ENCODE measurements at places on chromosomes 7 and 10.

GRCh38 chr7:95871075-95871848 lies 98.9 kb downstream of the DYNC1I1 start:
- no peak for DNase-seq

DNA sequence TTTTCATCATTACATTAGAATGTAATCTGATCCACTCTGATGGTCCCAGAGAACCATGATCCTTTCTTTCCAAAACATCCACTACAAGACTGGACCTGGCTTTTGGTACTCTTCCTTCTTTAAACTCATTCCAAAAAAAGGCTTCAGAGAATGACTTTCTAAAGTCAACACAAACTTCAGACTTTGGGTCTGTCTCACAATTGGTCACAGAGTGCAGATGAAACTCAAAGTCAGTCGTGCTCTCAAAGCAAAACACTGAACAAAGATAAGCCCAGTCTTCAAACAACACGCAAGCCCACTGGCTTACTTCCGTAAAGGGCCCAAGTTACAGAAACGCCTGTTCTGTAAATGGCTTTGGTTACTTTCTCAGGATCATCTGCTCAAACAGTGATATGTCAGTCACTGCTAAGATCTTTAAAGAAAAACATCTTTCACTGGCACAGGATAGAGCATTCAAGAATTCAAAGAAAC lies 250.9 kb upstream of the MKLN1 start:
- DNase-seq: no peak

DNA sequence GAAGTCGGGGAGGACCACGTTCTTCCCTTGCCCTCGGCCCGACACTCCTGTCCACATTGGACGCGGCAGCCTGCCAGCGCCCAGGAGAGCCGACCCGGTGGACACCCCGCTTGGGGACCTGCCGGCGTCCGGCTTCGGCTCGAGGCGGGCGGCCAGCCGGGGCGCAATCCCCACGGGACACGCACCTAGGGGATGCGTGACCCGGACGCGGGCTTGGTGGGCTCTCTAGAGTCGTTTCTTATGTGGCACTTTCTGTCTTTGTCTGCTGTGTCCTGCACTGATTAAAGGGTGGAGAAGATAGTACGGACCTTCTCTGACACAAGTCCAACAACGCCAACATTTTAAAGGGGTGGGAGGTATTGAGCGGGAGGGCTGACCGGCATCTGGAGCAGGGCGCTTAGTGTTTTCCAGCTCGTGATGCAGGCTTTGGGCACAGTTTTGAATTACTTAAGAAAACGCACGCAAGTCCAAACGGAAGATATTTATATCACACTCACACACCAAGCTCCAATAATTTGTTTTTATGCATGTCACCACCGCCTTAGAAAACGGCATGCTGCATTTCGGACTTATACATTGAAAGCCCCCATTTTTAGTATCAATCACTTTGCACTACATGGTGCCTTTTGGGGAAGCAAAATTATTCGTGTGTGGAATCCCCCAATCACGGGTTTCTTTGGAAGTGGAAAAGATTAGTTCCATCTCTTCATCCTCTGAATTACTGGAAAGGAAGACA lies 3.9 kb upstream of the SPAG6 start:
- DNase-seq: peak; percentile 16

GRCh38 chr7:140051820-140052219 lies 10.9 kb downstream of the PARP12 start:
- DNase-seq: no peak

DNA sequence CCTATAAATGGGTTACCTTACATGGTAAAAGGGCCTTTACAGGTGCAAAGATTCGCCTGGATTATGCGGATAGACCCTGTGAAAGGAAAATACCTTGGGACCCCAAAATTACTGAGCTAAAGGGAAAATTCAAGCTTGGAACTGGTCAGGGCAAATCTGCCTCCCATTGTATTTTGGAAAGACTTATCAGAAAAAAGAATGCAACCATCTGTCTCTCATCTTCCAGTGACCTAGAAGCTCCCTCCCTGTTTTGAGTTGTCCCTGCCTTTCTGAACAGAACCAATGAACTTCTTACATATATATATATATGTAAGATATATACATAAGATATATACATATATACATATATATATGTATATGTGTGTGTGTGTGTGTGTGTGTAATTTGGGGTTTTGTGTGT lies 583.8 kb downstream of the CALN1 start:
- no peak for DNase-seq

DNA sequence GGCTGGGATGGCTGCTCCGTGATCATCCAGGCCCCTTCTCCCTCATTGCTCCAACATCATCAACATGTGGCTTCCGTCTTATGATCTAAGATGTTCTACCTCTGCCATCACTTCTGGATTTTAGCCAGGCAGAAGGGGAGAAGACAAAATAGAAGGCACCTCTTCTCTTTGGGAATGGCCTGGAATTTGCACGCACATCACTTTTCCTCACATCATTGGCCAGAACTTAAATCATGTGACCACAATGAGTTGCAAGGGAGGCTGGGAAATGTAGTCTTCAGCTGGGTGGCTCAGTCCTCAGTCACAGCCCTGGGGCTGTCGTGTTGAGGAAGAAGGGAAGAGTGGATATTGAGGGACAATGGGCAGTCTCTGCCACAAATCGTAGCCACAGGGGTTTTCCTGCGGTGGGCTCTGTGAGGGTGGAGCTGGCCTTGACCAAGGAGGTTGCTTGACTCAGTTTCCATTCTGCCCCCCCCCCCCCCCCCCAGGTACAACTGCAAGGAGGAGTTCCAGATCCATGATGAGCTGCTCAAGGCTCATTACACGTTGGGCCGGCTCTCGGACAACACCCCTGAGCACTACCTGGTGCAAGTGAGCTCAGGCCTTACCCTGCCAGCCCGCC lies 50.3 kb downstream of the PALD1 start:
- no peak for DNase-seq

GRCh38 chr10:79349072-79349491 lies 1.8 kb downstream of the PPIF start:
- DNase-seq: no peak

DNA sequence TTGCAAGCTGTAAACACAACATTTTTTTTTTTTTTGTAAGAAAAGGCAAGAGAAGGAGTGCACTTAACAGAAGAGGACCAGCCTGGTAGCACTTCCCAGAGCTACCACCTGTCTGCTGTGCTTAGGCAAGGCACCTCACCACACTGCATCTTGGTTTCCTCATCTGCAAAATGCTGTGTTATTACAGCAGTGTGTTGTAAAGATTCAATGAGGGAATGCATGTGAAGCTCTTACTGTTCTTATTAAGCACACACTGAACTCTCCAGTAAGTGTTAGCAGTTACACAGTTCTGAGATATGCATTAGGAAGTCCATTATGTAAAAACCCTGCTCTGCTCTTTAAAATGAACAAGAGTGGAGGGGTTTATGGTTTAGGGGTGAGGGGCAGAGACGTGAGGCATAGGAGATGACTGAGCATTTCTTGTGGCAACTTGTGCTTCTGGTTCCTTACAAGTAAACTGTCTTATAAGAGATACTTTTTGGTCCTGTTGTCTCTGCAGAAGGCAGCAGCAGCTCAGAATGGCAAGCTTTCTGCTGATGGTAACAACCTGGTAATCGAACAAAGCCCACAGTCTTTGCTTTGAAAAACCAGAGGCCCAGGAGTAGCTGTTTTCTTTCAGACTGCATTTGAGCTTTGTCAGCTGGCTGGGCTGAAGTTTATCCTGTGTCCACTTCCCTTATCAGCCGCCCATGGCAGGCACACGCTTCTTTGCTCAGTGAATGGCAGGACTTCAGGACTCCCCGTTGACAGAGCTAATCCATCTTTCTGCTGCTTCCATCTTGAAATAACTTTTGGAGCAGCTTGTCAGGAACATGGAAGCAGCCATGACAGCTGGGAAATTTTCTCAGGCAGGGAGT lies 98.8 kb upstream of the BMPER start:
- DNase-seq: no peak

DNA sequence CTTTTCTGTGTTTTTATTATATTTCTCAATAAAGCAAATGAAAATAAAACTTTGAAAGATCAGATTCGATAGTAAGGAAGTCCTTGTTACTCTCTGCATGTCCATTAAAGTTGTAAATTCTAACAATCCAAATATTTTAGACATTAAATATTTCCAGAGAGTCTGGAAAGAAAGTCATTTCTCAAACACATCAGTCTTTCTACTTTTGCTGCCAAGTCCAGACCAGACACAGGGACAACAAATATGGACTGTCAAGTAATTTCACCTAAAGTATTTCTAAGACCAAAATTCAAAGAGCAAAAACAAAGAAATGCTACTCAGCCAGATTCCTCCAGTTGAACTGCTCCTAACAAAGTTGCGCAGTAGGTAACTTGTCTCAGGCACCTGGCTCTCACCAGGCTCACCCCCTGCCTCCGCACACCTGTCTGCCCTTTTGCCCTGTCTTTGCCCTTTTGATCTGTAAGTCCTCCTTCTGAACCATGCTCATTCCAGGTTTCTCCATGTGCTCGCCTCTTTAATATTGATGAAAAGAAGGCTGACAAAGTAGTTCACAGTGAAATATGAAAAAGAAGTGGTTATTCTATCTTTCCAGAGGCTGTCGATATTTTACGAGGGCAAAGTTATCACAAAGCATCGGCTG lies 300.5 kb downstream of the C7orf25 start:
- DNase-seq: no peak

DNA sequence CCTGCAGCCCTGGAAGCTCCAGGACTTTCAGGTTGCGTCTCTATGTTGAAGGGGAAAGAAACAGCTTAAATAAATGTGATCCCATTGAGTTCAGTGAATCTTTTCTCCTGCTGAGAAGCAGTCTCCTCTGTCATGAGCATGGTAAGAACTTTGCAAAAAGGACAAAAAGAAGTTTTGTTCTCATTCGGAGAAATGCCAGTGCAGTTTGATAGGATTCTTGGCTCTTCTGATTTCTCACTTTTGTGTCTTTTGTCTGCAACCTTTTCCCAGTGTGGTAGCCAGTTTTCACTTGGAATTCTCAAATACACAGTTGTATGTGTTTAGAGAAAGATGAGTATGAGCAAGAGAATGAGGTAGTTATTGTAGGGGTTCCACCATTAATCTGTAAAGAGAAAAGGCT lies 64.3 kb downstream of the AP3M1 start:
- DNase-seq: no peak

- no peak for DNase-seq
These were observed 48.4 kb upstream of the PLXDC2 start for GRCh38 chr10:19767876-19768275.

GRCh38 chr10:129881641-129882040 lies 82.4 kb downstream of the EBF3 start:
- no peak for DNase-seq

GRCh38 chr7:11539853-11540252 lies 292.1 kb downstream of the THSD7A start:
- peak; percentile 13 for DNase-seq

- DNase-seq: no peak
These were observed 16.5 kb upstream of the AOC1 start for GRCh38 chr7:150835702-150836280.

DNA sequence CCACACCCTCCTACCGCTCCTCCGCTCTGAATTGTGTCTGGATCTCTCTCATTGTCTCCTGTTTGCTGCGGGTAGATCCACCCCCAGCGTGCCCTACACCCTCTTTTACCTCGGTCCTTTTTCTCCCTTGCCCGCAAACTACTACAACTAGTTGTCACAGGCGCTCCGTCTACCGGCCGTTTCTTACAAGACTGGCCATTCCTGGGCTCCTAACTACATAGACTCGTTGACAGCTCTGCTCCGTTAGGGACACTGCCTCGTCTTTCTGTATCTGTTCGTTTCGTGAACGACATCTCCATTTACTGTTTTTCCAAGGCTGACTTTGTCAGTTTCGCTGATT lies 786 bp downstream of the TAF3 start:
- DNase-seq: peak; percentile 37

- no peak for DNase-seq
These were observed 48.4 kb downstream of the LHPP start for GRCh38 chr10:124509880-124510632.

GRCh38 chr10:24884316-24884715 lies 68.1 kb downstream of the PRTFDC1 start:
- no peak for DNase-seq

- no peak for DNase-seq
These were observed 277.4 kb downstream of the PARD3 start for GRCh38 chr10:34537629-34538231.

GRCh38 chr10:128575761-128576160 lies 449.5 kb upstream of the MKI67 start:
- no peak for DNase-seq

- no peak for DNase-seq
These were observed 99.4 kb downstream of the MTPN start for GRCh38 chr7:135877805-135878204.

DNA sequence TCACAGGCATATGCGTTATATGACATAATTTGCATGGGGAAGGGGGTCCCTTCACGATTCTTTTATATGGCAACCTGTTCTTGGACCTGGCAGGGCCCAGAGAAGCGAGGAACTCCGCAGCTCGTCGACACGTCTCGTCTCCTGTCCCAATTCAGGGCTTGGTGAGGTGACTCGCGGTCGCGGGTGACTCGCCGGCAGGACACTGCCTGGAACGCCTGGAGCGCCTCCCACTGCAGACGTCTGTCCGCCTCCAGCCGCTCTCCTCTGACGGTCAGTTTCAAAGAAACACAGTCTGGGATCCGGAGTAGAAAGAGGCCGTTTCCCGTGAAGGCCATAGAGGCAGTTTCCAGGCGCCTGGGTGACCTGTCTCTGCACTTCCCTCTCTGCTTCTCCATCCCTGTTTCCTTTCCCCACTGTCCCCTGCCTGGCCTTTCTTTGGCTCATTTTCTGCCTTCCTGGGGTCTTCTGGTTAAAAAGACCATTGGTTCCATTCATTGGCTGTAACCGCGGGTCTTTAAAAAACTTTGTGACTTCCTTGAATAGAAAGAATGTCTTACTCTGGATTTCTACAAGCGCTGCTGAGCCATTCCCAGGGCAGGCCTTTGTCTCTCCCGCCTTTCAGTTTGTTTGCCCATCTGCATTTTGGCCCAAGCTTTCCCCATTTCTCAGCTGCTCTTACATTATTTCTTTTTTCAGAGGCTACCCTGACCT lies 1.2 kb downstream of the UPP1 start:
- DNase-seq: no peak

- peak; percentile 4 for DNase-seq
These were observed 29.4 kb upstream of the SGMS1 start for GRCh38 chr10:50653142-50653541.

GRCh38 chr7:1752111-1752510 lies 82.0 kb downstream of the ELFN1 start:
- no peak for DNase-seq

GRCh38 chr7:4693152-4693551 lies 11.1 kb downstream of the FOXK1 start:
- no peak for DNase-seq

GRCh38 chr10:93762979-93763391 lies 5.2 kb downstream of the LGI1 start:
- DNase-seq: no peak

GRCh38 chr7:99843808-99844207 lies 16.0 kb downstream of the CYP3A43 start:
- no peak for DNase-seq

Data from KG1 (cell line).